Activated T-cell treated with anti-CD3 and anti-CD28 coated beads, Interleukin-2, amount 50 U/mL, for 72 hours (primary cell): ENCODE measurements at places on chromosomes 11 and 22. TPM values are rescaled to one million over a fixed set of nuclear protein-coding genes. Genes with fewer than 3 reads are reported as not detected.

The C22orf42 gene
- total RNA-seq, result not detected

The OR51B5 gene
- 0.30 TPM for total RNA-seq

- no peaks in the 10 kb centered on the region for H3K36me3 ChIP-seq
- DNase-seq, result no peak
- H3K27me3 ChIP-seq, result no peaks in the 10 kb centered on the region
- H3K4me1 ChIP-seq, result no peaks in the 10 kb centered on the region
- no peak overlapping the region for H3K4me3 ChIP-seq
Observed at GRCh38 chr11:98243897-98244296, 776.9 kb upstream of the CNTN5 start.

- H3K36me3 ChIP-seq, result no peaks in the 10 kb centered on the region
- no peak overlapping the region for H3K27ac ChIP-seq
- no peak for DNase-seq
- H3K4me3 ChIP-seq, result no peak overlapping the region
Observed at GRCh38 chr11:1839204-1839923, 583 bp downstream of the TNNI2 start.

- H3K4me1 ChIP-seq, result peaks cover 43% of the 10 kb centered on the region
- H3K27ac ChIP-seq, result no peak overlapping the region
- peak overlapping the region; percentile 83 for H3K4me3 ChIP-seq
- no peaks in the 10 kb centered on the region for H3K27me3 ChIP-seq
- DNase-seq, result no peak
- H3K36me3 ChIP-seq, result peaks cover 6% of the 10 kb centered on the region
Observed at GRCh38 chr22:47089796-47090460, 327.5 kb downstream of the TBC1D22A start.
